ENCODE measurements at places on chromosomes 6 and 20. TPM values are rescaled to one million over a fixed set of nuclear protein-coding genes. Genes with fewer than 3 reads are reported as not detected.
A peak's percentile ranks its signal among the peaks of the same experiment; 100 is the strongest.

DNA sequence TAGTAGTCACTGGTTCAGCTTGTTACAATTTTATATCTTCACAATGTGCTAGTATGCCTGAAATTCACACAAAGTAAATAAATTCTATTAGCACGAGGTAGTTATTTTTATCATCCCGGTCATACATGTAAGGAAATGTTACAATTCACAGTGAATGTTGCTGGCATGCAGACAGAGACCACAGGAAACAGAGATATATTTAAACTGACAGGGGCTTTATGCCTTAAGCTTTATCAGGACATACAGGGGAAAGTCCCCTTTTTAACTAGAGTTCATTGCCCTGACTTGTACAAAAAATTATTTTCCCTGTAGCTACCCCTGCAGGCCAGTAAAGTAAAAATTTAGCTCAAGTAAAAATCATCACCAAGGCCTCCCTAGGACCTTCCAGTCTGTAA lies 712.0 kb upstream of the NRSN1 start:
- DNase-seq: no peak

- DNase-seq: no peak
Measured at GRCh38 chr20:11305406-11305805, 612.3 kb upstream of the BTBD3 start.

Gene HMGN4
- 24.4 TPM for total RNA-seq

- DNase-seq: no peak
Measured at GRCh38 chr6:25324066-25324762, 45.0 kb downstream of the CARMIL1 start.

Gene PLTP
- 109 TPM for total RNA-seq

DNA sequence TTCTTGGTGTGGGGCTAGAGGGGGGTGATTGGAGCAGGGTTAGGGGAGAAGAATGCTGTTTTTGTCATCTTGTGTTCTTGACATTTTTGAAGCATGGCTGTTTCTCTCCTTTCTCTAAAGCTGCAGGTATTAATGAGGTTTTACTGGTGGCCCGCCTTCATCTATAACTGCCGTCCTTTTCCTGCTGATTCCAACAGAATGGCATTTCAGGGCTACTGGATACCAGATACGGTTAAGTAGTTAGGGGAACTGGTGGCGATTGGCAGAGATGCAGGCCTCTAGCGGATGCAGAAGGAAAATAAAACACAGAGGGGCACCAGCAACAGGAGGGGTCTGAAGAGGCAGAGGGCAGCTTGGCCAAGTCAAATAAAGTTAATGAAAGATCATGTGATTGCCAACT lies 89.7 kb upstream of the EEF1E1 start:
- DNase-seq: no peak

- no peak for DNase-seq
Measured at GRCh38 chr6:108626777-108627176, 66.1 kb downstream of the FOXO3 start.

DNA sequence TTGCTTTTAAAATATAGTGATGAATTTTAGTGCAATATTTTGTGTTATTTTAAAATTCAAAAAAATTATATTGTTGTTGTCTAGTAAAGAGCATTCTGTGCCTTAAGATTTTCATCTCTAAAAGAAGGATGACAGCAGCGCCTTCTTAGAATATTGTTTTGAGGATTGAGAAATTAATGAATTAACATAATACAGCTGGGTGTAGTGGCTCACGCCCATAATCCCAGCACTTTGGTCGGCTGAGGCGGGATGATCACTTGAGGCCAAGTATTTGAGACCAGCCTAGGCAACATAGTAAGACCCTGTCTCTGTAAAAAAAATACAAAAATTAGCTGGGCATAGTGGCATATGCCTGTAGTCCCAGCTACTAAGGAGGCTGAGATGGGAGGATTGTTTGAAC lies 6.8 kb downstream of the TIAM2 start:
- no peak for DNase-seq

- DNase-seq: no peak
Measured at GRCh38 chr6:131654326-131654725, 17.2 kb downstream of the ENPP3 start.

- DNase-seq: no peak
Measured at GRCh38 chr6:108726726-108727339, 121.4 kb upstream of the ARMC2 start.

DNA sequence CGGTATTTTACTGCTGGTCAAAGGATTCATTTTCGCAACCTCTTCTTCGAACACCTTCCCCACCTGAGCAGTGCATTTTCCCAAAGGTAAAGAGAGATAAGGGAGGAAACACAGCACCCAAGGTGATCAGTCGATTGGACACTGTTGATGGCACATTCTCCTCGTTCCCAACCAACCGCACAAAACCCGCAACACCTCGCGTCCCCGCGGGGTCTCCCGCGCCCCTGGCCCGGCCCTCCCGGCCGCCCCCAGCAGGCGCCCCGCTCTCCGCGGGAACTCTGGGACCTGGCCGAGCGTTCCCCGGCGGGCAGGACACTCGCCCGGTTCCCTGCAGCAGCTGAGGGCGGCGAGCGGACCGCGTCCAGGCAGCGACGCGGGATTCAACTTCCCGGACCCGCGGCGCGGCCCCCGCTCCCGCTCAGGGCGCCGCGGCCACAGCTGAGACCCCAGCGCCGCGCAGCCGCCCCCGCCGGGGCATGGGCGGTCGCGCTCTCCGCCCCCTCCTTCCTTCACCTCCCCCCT lies 506 bp downstream of the RGS17 start:
- DNase-seq: no peak

Gene CCN5
- 7.9 TPM for total RNA-seq

Gene CLDN20
- total RNA-seq: not detected

DNA sequence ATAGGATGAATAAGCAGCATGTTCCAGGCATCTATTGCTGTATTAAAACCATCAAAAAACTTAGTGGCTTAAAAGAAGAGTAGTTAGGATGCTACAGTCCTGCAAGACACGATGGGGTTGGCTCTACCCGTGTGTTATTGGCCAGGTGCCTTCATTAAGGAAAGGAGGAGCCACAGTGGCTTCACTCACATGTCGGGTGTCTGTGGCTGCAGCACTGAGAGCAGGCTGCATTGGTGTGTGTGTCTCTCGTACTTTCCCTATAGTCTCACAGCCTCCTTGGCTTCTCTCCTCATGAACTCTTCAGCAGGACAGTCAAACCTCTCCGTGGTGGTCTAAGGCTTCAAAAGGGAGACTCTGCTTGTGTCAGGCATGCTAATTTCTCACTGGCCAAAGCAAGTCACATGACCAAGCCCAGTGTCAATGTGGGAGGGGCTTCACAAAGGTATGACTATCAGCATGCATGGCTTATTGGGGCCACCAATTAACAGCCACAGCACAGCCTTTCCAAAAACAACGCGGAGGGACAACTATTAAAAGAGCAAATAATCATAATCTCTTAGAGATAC lies 402.8 kb downstream of the KIF16B start:
- no peak for DNase-seq

DNA sequence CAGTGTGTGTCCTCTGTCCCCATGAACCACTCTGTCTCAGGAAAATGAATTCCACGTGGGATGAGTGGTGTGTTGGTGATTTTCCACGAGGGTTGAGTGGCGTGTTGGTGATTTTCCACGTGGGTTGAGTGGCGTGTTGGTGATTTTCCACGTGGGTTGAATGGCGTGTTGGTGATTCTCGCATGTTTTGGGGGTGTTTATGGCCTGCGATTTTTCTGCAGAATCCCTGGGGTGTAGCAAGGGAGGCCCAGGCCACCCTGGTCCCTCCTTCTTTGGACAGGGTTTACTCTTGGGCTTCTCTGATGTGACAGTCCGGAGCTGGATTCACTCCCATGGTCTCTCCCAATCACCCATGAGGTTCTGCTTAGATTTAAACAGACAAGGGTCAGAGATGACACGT lies 90.6 kb upstream of the FRMD1 start:
- no peak for DNase-seq

DNA sequence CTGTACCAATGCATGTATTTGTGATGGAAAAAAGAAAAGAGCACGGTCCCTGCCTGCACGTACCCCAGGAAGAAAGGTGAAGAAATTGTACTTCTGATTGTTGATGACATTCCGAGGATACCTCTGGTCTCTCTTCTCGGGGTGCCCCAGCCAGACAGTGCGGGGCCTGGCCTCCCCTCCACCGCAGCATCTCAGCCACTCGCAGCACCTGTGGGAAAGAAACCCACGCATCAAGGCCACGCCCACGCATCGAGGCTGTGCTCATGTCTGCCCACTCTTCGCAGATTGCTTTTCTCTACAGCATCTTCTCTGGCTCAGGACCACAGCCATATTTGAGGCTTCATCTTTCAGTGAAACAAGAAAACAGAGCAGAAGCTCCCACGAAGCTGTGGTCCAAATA lies 38.4 kb downstream of the ATP9A start:
- DNase-seq: no peak

DNA sequence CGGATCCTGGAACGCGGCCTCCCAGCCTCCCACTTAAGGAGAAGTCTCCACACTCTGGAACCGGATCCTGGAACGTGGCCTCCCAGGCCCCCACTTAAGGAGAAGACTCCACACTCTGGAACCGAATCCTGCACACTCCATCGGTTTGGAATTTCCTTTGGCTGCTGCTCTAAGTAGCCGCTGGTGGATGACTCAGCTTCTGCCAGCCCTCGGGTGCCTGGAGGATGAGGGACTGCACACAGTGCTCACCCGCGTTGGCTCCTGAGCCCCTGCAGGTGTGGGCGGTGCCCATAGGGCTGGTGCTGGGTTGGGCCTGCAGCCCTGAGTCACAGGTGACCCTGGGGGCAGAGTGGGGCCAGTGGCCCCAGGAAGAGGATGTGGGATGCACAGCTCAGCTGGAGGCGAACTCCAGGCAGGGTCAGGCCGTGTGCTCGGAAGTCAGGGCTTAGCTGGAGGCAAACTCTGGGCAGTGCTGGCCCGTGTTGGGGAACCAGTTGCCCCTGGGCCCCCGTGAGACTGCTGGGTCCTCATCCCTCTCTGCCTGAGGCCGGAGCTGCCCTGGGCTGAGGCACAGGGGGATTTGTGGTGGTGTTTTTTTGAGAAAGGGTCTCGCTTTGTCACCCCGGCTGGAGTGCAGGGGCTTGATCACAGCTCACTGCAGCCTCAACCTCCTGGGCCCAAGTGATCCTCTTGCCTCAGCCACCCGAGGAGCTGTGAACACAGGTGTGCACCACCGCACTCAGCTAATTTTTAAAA lies 13.9 kb upstream of the TNFRSF6B start:
- DNase-seq: peak; percentile 38

Gene DIDO1
- 51.7 TPM for total RNA-seq

GRCh38 chr6:128439627-128440026 lies 80.8 kb downstream of the PTPRK start:
- no peak for DNase-seq

Gene LAMA2
- total RNA-seq: 54.7 TPM

GRCh38 chr6:148866657-148867268 lies 119.9 kb downstream of the UST start:
- DNase-seq: no peak

- no peak for DNase-seq
Measured at GRCh38 chr6:667253-667927, 10.5 kb upstream of the HUS1B start.

DNA sequence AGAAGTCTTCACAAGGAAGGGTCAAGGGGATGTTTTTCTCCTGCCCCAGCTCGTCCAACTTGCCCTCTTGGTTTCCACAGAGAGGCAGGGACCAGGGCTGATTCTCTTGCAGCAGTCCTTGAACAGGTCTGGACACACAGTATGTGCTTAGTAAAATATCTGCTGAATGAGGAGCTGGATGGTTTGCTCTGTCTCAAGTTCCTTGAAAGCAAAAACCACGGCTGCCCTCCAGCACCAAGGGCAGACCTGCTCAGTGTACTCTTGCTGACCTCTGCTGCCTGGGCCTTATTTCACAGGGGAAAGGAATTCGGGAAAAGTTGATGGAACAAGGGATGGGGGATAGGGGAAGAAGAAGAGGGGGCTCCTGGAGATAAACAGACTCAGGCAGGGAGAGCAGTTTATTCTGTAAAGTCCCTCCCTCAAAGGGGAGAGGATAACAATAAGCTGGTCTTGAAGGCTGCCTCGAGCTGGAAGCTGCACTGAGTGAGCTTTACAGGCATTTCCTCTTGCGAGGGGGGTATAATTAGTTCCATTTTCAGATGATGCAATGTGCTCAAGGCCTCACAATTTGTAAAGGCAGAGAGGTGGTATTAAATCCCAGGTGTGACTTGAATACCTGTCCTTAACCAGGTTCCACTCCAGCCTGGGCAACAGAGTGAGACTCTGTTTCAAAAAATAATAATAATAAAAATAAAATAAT lies 10.3 kb downstream of the KCNK5 start:
- no peak for DNase-seq

DNA sequence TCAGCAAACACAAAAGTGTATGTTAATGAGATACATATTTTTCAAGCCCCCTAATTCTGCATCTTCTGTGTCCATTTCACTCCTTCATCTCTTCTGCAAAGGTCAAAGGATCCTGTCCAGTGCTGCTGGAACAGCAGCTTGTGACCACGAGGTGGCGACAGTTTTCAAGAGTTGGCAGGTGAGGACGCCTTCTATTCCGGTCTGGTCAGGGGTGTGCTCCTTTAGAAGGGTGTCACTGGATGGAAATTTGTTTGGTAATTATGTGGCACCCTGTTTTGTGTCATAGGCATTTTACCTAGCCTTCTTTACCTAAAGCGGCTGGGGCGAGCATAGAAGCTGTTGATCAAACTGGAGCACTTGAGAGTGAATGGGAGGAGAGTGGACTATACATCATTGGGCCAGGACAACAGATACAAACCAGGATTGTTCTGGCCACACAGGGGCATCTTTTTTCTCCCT lies 32.9 kb upstream of the ERVFRD-1 start:
- DNase-seq: peak; percentile 78

DNA sequence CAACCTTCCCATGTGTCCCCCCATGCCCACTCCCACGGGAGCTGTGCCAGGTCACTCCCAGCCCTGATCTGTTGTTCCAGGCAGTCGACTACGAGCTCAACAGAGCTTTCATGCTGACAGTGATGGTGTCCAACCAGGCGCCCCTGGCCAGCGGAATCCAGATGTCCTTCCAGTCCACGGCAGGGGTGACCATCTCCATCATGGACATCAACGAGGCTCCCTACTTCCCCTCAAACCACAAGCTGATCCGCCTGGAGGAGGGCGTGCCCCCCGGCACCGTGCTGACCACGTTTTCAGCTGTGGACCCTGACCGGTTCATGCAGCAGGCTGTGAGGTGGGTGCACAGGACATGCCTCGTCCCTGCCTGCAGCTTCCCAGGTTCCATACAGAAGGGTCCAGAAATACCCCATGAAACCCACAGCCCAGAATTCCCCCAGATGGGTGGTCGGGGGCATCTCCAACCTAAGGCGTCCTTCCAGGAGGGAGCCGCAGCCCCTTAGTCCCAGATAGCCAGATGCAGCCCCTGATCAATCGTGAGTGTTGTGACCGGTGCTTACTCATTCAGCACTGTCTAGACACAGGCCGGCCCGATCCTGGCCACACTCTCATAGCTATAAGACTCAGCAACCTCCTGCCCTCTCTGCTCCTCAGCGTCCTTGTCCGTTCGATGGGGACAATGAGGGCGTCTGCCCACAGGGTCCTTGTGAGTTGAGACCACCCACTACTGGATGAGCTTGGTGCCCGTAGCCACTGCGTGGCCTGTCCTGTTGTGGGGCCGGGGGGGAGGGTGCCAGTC lies 142.1 kb downstream of the TAF4 start:
- no peak for DNase-seq

- no peak for DNase-seq
Measured at GRCh38 chr20:18176318-18176785, 38.7 kb downstream of the KAT14 start.

All from body of pancreas (tissue), 4 donors.